ENCODE measurements at places on chromosomes 2 and 18.
A peak's percentile ranks its signal among the peaks of the same experiment; 100 is the strongest.

GRCh38 chr2:3728104-3729054 is 25.0 kb downstream of the DCDC2C start:
- peak; percentile 79 for DNase-seq

DNA sequence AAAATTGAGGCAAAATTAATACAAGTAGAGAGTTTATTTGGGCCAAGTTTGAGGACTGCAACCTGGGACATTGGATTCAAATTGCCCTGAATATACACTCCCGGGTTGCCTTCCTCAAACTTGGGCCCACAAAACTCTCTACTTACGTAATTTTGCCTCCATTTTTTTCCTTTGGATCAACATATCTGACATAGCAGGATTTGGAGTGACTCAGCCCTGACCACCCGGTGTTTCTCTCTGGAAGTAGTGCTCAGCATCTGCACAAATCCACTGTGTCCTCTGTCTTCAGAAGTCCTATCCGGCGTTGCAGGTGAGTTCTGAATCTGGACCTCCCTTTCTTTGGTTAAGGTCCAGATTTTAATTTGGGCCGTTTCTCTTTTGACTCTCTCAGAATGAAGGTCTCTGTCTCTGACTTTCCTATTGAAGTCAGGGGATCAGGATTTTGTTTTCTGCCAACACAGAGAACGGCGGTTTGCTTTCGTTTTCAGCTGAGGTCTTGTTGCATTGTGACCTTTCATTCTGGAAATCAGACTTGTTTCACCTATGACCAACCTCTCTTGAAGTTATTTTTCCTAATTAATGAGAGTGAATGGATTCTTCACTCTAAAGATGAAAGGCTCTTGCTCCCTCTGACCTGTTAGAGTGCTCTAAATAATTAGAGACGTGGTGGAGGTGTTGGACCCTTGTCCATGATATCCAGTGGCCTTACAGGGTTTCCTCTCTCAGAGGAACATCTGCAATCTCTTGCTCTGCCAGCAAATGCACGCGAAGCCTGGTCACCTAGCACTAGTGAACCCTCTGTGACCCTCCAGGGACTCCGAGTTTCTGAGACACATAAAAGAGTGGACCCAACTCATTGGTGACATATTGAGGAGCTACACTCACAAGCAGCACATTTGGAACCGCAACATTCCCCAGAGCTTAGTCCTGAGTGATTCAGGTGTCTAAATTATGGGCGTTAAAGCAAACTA is 13.6 kb downstream of the TCF23 start:
- DNase-seq = no peak

DNA sequence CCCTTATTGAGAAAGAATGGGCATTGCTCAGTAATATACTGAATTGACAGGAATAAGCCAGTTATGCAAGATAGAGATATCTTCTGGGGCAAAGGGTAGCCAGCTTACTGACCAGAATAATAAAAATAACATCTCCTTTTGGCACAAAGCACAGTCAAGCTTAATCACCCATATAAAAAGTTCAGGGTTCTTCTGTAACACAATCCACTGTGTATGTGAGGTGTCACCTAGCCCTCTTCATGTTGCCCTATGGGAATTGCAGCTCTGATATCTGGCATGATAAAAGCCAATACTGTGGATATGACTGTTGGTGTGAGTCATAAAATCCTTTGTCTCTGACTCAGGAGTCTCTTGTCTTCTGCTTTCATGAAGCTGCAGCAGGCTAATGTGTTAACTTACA is 90.8 kb downstream of the DSEL start:
- peak; percentile 58 for DNase-seq

- no peak for DNase-seq
Observed at GRCh38 chr18:55265984-55266383, 306.7 kb upstream of the CCDC68 start.

GRCh38 chr2:33619028-33619427 is 19.9 kb upstream of the FAM98A start:
- no peak for DNase-seq

DNA sequence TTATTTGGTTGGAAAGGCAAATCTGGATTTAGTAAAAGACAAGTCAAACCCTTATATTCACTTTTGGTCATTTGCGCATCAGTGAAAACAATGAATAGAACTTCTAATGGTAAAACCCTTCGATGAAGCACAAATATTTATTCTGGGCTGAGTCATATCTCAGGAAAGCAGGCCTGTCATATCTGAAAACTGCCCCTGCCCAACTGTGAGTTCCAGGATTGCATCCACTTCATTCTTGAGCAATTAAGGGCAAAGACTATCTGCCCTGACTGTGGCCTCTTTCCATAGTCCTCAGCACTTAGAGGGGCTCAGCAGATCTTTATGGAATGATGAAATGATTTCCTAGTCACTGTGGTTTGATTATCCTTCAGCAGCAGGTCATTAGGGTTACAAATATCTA is 795.2 kb upstream of the ID2 start:
- DNase-seq = no peak

DNA sequence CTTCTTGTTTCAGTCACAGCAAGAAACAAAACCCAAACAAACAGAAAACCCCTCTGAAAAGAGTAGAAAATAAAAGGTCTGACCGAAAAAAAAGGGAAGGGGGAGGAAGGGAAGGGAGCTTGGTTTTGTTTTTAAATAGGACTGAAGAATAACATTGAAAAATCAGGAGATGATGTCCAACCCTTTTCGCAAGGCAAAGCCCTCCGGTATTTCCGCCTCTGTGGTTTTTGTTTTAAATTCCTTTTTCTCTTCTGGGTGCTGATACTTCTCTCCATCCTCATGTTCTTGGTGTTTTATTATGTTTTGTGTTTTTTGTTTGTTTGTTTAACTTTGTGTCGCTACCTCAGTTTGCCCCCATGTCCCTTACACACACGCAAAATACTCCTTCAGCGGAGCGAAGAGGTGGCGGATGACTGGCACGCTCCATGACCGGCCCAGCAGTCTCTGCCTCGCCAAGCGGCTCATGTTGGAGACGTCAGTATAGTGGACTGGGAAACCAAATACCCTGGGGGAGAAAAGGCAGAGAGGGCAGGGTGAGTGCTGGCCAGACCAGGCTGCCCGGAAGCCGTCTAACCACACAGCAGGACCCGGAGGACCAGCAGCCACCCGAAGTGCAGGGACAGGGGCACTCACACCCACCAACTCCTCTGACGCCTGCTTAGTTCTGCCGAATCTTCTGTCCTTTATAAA is 65.7 kb upstream of the POMC start:
- no peak for DNase-seq

- DNase-seq = no peak
Observed at GRCh38 chr18:41418598-41418997, 536.4 kb upstream of the PIK3C3 start.

- no peak for DNase-seq
Observed at GRCh38 chr18:48667276-48668254, 128.7 kb downstream of the CTIF start.

- no peak for DNase-seq
Observed at GRCh38 chr2:165863810-165864261, 69.8 kb upstream of the GALNT3 start.

DNA sequence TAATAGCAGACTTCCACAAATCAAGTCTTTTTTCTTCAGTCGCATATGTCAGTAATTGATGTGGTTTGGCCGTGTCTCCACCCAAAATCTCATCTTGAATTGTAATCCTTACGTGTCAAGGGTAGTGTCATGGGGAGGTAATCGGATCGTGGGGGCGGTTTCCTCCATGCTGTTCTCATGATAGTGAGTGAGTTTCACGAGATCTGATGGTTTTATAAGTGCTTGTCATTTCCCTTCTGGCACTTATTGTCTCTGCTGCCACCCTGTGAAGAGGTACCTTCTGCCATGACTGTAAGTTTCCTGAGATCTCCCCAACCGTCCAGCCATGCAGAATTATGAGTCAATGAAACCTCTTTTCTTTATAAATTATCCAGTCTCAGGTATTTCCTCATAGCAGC is 478.8 kb downstream of the PTPRM start:
- no peak for DNase-seq

- no peak for DNase-seq
Observed at GRCh38 chr18:51137891-51138290, 59.6 kb downstream of the MEX3C start.

- no peak for DNase-seq
Observed at GRCh38 chr2:170122883-170123547, 54.9 kb upstream of the MYO3B start.

- no peak for DNase-seq
Observed at GRCh38 chr2:47720559-47720958, 62.4 kb upstream of the MSH6 start.

DNA sequence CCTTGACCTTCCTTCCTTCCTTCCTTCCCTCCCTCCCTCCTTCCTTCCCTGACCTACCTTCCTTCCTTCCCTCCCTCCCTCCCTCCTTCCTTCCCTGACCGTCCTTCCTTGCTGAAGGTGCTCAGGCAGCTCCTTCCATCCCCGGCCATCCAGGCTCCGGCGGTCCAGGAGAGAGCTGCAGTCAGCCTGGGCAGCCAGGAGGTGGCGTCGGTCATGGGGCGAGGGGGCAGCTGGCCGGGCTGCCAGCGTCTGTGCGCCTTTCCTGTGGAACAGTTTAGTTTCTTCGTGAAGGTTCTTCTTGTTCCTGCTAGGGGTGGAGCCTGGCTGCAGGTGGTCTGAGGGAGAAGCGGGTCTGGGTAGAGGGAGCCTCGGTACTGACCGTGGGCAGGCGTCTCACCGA is 15.7 kb downstream of the GPR35 start:
- DNase-seq = peak; percentile 79

GRCh38 chr2:152504618-152505017 is 169.6 kb downstream of the FMNL2 start:
- DNase-seq = peak; percentile 35

DNA sequence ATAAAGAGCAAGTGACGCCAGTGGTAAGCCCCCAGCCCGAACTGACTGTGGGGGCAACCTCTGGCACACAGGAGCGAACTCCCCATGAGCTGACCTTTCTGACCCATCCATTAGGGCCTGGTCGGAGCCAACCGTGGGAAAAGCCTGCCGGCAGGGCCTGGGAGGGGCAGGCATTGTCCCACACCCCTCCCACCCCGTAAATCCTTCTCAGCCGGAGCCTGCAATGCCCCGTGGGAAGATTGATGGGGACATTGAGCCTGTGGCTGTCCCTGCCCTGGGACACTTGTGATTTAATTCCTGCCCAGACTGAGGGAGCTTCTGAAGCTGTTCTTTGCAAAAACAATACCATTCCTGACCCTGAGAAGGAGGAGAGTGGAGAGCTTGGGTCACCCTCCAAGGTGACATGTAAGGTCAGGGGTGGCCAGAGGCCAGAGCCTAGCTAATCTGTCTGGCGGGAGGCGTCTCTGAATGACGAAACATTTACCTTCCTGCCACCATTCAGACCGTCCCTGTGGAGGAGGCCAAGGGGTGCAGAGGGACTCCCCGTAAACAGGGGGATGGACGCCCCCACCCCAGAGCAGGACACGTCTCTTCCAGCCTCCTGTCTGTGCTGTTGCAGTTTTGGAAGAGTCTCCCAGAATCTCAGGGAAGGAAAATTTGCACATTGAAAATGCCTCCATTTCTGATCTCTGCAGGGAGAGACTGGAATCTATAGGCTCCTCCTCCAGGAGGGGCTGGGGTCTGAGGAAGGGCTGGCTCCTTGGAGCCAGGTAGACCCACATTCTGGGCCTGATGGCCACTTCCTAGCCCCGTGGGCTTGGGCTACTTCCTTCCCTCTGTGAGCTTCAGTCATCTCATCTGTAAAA is 51.2 kb upstream of the HS6ST1 start:
- DNase-seq = no peak

GRCh38 chr2:204312105-204312504 is 233.2 kb upstream of the PARD3B start:
- DNase-seq = no peak

GRCh38 chr2:120735746-120736170 is at the start of gene GLI2:
TSS of gene GLI2 (plus strand) at chr2:120735868. CDS start at chr2:120797321, 61,453 bp downstream.
- DNase-seq = peak; percentile 89

DNA sequence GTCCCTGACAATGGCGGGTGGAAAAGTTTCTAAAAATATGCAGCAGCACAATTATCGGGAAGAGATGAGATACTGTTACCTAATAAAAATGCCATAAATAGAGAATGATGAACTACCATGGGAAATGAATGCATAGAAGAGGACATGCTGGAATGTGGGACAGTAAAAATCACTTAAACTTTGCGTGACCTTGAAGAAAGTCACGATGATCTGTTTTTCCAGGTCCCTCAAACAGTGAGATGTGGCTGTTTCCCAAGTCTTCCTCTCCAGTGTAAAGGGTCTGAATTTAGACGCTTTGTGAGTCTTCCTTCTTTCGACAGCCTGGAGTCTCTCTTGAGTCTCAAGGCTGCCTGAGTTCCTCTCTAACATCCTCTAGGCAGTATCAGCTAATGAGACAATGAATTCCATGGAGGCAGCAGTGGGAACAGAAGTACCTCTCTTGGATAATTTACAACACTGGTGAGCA is 1.4 kb downstream of the CLUL1 start:
- DNase-seq = no peak

DNA sequence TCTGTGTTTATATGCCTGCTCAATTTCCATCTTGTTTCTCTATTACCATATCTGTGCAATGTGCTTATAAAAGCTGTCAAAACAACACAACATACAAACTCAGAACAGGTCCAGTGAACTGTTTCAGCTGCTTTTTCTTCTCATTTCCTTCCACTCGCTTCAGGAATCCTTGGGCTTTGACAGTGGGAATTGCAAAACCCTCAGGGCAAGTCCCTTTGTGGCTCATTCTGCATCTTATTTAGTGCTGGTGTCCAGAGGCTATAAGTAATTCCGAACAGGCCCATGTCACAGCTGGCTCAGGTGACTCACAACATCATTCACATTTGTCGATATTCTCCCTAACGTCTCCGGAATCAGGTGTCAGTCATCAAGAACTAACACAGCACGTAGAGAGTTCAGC is 309.9 kb upstream of the ZNF521 start:
- DNase-seq = no peak

DNA sequence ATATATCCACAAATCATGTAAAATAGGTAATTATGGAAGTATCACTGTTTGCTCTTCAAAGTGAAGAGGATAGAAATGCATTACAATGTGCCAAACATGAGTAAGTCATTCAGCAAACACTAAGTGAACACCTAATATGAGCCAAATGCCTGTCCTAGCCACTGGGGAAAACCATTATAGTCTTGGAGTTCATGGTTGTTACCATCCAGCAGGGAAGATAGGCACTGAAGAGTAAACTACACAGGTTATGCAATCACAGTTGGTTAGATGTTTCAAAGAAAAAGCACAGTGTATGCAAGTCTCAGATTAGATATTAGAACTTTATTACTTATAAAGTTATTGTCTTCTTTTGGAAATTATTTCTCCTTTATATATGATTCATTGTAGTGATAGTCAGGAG is 3.9 kb upstream of the SERPINB2 start:
- DNase-seq = no peak

DNA sequence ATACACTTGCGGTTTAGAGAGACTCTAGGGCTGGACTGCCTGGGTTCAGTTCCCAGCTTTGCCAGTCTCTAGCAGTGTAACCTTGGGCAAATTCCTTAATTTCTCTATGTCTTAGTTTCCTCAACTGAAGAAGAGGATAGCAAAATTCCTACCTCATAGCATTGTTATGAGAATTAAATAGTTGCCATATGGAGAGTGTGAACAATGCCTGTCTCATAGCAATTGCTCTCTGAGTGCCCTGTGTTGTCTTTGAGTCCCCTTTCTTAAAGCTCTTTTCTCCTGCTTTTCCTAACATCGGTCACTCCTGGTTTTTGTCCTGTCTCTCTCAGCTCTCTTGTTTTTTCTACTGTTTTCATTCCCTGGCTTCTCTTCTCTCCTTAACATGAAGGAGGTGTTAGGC is 116.8 kb upstream of the ALPP start:
- DNase-seq = peak; percentile 53
